GM23338 (cell line): ENCODE measurements at places on chromosomes 3 and 15. TPM values are rescaled to one million over a fixed set of nuclear protein-coding genes. Genes with fewer than 3 reads are reported as not detected.

- no peaks in the 10 kb centered on the region for H3K4me1 ChIP-seq
- DNase-seq: no peak
- H3K36me3 ChIP-seq: no peaks in the 10 kb centered on the region
- no peak overlapping the region for H3K4me3 ChIP-seq
- H3K27ac ChIP-seq: no peak overlapping the region
Measured at GRCh38 chr15:27046880-27047279, 75.9 kb downstream of the GABRG3 start.

DNA sequence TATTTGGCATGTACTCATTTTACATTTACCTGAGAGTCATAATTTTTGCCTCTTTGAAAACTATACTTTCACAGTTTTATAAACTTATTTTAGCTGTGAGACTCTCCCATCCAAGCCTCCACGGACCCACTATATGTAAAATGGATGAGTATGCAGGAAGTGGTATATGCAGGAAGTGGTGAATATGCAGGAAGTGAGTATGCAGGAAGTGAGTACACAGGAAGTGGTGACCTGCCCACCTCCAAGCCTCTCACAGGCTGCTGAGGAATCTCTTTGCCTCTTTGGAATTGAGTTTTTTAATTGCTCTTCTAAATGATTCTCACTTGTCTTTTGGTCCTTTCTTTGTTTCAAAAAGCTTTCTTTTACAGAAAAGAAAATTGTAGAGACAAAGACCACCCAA lies 85.2 kb downstream of the KBTBD8 start:
- H3K27ac ChIP-seq: no peak overlapping the region
- no peaks in the 10 kb centered on the region for H3K4me1 ChIP-seq
- H3K4me3 ChIP-seq: no peak overlapping the region

GRCh38 chr3:13219077-13219901 lies 146.1 kb upstream of the IQSEC1 start:
- H3K27ac ChIP-seq: no peak overlapping the region
- H3K4me3 ChIP-seq: no peak overlapping the region
- no peaks in the 10 kb centered on the region for H3K36me3 ChIP-seq
- no peaks in the 10 kb centered on the region for H3K4me1 ChIP-seq
- no peak for DNase-seq
- H3K27me3 ChIP-seq: no peaks in the 10 kb centered on the region

The STX19 gene
- polyA plus RNA-seq: 0.29 and 0.57 TPM in 2 replicates

The CHRM5 gene
- not detected in 2 replicates for polyA plus RNA-seq
